HS-5 (cell line): ENCODE measurements at places on chromosomes 13 and 19.
A peak's percentile ranks its signal among the peaks of the same experiment; 100 is the strongest.

DNA sequence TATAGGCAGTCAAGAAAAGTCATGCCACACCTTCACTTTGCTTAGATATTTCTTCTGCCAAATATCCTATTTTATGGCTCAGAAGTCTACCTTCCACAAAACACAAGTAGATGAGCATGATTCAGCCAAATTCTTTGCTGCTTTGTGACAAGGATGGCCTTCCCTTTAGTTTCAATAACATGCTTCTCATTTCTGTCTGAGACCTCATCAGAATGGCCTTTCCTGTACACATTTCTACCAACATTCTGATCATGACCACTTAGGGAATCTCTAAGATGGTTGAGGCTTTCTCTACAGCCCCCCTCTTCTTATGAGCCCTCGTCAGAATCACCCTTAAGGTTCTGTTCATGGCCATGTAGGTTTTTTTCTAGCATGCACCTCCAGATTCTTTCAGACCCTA is 96.2 kb downstream of the COL4A2 start:
- DNase-seq = no peak

DNA sequence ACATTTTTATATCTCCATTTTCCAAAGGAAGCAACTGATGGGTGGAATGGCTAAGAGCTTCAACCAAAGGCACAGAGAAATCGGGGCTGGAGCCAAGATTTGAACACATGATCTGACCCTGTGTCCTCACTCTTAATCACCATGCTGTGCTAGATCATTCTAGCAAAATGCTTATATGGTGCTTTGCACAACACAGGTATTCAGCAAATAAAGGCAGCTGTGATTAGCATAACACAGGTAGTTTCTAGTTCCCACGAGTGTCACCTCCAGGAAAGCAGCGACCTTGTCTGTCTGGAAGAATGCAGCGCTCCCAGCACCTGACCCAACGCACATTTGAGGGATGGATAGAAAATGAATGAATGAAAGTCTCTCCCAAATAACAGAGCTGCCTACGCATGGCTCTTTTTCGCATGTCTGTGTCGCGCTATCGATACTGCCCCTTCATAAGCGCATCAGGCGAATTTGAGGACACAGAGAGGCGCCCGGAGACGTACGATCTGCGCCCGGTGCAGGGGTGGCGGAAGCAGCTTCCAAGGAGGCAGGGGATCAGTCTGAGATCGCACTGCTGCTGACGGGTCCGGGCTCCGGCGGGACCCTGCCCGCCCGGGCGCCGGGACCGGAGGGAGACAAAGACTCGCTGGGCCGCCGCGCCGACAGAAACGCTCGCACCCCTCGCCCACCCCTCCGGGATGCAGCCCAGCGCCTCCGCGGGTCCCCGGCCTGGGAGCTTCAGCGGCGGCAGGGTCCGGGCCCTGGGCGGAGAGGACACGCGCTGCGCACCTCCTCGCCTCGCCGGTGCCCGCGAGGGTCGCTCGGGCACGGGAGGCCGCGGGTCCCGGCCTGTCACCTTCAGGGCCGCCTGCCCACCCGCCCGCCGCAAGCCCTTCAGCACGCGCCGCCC is 609 bp downstream of the EPS15L1 start:
- no peak for DNase-seq

DNA sequence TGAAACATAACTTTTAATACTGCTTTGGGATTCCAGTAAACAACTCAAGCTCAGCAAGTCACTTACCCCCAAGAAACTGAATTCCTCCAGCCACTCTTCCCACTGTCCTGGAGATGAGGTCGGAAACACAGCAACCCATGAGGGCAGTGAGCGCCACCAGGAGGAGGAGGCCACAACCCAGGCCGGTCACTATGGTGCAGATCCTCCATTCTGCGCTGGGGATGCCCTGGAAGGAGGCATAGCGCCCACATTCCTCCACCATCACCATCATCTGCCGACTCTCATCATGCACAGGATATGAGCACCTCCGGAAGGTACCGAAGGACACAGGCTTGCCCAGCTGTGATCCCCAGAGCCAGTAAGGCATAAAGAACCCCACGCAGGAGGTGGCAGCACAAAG is 2.2 kb downstream of the LHFPL6 start:
- no peak for DNase-seq

DNA sequence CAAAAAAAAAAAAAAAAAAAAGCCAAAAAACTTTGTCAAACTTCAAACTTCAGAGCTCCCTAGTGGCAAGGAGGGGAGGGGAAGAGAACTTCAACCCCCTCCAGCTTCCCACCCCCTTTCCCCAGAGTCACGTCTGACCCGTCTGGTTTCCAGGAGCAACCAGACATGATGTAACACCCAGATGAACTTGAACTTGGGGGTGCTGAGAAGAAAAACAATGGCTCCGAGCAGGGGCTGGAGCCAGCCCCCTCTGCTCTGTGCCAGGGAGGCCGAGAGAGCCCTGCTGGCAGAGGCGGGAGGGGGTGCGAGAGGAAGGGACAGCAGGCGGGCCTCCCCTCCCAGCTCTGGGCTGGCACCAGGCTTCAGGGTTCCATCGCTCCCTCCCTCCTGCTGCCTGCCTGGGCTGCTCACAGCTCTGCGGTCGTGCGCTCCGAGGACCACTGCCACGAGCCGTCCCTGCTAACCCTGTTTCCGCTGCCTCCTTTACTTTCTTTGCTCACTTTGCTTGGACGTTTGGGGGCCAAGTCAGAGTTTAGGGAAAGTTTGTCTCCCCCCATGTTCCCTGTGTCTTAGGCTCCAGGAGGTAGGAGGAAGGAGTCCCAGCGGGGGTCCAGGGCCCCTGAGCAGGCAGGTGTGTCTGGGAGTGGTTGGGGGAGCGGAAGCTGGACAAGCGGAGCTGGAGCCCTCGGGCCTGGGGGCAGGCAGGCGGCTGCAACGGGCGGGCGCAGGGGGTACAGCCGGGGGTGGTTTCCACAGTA is 11.1 kb downstream of the LYL1 start:
- no peak for DNase-seq

GRCh38 chr13:31424130-31424729 is 224.5 kb downstream of the B3GLCT start:
- DNase-seq = peak; percentile 22

DNA sequence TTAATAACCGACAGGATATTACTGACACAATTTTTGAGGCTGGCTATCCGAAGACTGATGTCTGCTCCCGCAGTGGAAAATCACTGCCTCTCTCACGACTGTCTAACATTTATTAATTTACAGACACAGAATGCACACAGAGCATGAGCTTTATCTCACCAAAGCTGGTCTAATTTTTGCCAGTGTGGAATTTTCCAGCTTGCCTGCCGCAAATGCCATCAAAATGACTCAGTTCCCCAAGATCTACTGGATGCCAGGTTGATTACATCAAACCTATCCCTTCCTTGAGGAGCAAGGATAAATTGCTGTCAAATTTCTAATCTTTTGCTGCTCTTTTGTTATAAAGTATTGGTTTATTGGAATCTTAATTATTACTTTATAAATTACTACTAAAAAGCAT is 1775.1 kb upstream of the PCDH20 start:
- DNase-seq = peak; percentile 6

GRCh38 chr13:67267136-67267535 is 37.0 kb upstream of the PCDH9 start:
- DNase-seq = no peak

- DNase-seq = no peak
Measured at GRCh38 chr19:50465000-50465399, 11.3 kb upstream of the EMC10 start.

- DNase-seq = no peak
Measured at GRCh38 chr13:49635599-49636433, 7.5 kb downstream of the ARL11 start.

DNA sequence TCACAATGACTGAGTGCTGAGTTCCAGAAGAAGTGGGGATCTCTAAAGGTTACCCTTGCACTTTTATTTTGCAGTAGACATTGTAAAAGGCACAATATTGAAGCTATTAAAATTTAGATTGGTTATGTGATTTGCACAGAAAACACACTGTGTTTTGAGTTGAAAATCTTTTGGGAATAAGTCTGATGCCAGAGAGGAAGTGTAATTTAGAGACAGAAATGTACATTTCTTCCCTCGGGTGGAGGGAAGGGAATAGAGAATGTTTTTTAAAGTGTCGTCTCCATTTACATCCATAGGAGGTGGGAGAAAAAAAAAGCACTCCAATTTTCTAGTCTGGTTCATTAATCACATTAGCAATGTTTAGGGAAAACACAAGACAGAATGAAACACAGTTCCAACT is 465.8 kb downstream of the OLFM4 start:
- no peak for DNase-seq

DNA sequence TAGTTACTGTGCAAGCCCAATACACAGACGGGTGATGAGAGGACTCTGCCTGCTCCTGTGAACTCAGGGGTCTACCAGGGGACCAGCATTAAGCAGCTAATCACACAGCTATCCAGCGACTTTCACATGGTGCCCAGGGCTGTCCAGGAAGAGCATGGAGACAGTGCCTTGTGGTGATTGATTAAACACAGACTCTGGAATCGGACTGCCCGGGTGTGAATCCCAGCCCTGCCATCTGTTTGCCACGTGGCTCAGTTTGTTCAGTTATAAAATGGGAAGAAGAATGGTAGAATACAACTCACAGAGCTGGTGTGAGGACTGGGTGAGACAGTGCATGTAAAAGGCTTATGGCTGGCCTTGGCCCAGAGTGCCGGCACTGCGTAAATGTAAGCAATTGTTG is 42.1 kb upstream of the NPAS1 start:
- no peak for DNase-seq

DNA sequence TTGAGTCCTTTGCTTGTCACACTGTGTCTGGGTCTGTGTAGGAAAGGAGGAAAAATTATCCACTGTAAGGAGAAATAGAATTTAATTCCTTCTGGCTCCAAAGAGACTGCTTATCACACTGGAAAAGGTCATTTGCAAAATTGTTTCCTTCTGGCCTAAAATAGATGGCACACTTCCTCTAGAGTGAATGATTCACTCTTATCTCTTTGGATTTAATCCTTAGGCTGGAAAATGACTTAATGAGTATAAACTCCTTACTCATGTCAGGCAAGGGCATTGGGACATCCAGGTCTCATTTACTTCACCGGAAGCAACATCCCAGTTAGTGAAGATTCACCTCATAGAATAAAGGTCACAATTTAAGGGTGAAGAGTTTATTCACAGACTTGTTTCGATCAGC is 293.6 kb downstream of the OXGR1 start:
- DNase-seq = no peak

- no peak for DNase-seq
Measured at GRCh38 chr19:53703361-53703760, 71.6 kb downstream of the DPRX start.

- peak; percentile 47 for DNase-seq
Measured at GRCh38 chr13:109840201-109840892, 54.0 kb upstream of the IRS2 start.

- DNase-seq = no peak
Measured at GRCh38 chr19:44005973-44006372, 3.2 kb downstream of the ZNF230 start.

DNA sequence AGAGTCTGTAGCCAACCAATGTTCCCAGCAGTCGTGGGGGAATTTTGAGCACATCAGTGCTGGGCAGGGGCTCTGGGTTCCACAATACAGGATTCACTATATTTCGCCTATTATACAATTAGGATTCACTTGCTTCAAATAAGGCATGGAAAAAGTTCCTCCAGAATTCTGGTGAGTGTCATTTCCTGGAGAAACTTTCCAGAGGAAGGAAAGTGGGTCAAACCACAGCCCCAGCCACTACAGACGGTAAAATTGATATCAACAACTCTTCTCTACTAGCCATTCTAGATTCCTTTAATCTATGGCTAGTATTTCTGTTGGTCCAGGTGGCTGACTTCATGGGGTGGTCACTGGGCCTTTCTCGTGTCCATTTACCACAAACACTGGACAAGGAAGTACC is 10.5 kb downstream of the MYCBP2 start:
- DNase-seq = no peak

GRCh38 chr13:71240911-71241310 is 626.1 kb downstream of the DACH1 start:
- DNase-seq = no peak

GRCh38 chr13:23990455-23990854 is 93.2 kb upstream of the C1QTNF9B start:
- no peak for DNase-seq

- no peak for DNase-seq
Measured at GRCh38 chr13:107961849-107962608, 253.3 kb downstream of the LIG4 start.

GRCh38 chr13:97844151-97844550 is 109.3 kb upstream of the IPO5 start:
- no peak for DNase-seq

DNA sequence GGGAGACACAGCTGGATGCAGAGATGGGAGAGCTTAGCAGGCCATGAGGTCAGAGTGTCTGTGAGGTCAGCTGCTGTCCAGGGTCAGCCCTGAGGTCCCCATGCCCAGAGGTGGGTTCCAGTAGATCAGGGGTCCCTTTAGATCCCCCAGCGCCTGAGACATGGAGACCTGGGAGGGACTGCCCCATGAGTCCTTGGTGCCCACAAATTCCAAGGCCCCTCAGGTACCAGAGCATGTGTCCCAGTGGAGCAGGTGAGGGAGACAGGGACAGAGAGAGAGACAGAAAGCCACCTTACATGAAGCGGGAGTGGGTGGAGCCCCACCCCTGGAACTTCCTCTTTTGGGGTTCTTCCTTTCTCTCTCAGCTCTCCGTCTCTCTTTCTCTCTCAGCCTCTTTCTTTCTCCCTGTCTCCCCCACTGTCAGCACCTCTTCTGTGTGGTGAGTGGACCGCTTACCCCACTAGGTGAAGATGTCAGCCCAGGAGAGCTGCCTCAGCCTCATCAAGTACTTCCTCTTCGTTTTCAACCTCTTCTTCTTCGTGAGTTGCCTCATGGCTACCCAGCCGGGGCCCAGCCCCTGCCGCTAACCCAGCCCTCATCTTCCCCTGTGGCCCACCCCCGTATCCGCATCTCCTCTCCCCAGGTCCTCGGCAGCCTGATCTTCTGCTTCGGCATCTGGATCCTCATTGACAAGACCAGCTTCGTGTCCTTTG is at the start of gene CD37:
Gene CD37 (plus strand): TSS at position 336 of the 713 bp plus-strand sequence. CDS start 135 bp downstream, at position 471.
- DNase-seq = no peak

GRCh38 chr13:97768134-97768533 is 185.3 kb upstream of the IPO5 start:
- DNase-seq = no peak

DNA sequence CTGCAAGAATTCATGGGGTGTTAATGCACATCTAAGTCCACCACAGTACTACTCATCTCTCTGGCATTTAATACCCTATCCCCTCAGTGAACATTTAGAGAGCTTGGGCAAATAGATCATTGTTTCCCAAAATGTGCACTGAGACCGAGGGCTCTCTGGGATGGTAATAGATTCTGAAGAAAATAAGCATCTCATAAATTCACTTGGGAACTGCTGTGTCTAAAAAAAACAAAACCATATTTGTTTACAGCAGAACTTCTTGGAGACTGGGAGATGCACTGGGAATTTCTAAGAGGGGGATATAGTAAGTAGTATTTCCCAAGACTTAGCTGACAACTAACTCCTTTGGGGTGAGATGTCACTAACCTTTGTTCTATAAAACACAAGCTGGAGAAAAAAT is 58.4 kb downstream of the ENOX1 start:
- no peak for DNase-seq

GRCh38 chr13:110340812-110341444 is 33.8 kb downstream of the COL4A2 start:
- DNase-seq = no peak
